Activated CD4-positive, alpha-beta memory T cell treated with anti-CD3 and anti-CD28 coated beads, Interleukin-2, amount 10 ng/mL, durations not matched to agents 7 days and 5 days (primary cell): ENCODE measurements at places on chromosomes 5 and 9. TPM values are rescaled to one million over a fixed set of nuclear protein-coding genes. Genes with fewer than 3 reads are reported as not detected.
A peak's percentile ranks its signal among the peaks of the same experiment; 100 is the strongest.

DNA sequence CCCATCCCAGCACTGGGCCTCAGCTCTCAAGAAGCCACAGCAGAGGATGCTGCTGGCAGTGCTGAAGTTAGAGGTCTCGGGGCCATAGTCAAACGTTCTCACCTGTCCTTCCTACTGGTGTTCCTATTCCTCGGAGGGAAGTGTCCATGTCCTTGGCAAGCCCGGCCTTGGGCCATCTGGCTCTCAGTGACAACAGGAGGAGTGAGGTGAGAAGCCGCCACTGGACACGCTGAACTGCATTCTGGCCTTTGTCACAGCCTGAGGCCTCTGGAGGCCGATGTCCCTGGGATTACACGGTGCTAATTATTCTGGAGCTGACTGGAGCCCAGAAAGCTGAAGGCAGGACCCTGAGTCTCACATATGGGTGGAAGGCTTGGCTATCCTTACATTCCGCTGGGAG lies 92.5 kb downstream of the OLFM1 start:
- no peak for DNase-seq

- DNase-seq, result no peak
Observed at GRCh38 chr9:108041551-108041950, 552.0 kb upstream of the KLF4 start.

- DNase-seq, result no peak
Observed at GRCh38 chr5:89823046-89823445, 586.5 kb downstream of the CETN3 start.

- no peak for DNase-seq
Observed at GRCh38 chr9:129250786-129251185, 72.7 kb upstream of the IER5L start.

- peak; percentile 92 for DNase-seq
Observed at GRCh38 chr5:157858527-157859226, at the start of gene CLINT1. Gene CLINT1, minus strand, starts transcription at chr5:157859145. Its CDS starts 175 bp downstream, at chr5:157858970.

- DNase-seq, result no peak
Observed at GRCh38 chr9:13436591-13436990, 157.1 kb upstream of the MPDZ start.

DNA sequence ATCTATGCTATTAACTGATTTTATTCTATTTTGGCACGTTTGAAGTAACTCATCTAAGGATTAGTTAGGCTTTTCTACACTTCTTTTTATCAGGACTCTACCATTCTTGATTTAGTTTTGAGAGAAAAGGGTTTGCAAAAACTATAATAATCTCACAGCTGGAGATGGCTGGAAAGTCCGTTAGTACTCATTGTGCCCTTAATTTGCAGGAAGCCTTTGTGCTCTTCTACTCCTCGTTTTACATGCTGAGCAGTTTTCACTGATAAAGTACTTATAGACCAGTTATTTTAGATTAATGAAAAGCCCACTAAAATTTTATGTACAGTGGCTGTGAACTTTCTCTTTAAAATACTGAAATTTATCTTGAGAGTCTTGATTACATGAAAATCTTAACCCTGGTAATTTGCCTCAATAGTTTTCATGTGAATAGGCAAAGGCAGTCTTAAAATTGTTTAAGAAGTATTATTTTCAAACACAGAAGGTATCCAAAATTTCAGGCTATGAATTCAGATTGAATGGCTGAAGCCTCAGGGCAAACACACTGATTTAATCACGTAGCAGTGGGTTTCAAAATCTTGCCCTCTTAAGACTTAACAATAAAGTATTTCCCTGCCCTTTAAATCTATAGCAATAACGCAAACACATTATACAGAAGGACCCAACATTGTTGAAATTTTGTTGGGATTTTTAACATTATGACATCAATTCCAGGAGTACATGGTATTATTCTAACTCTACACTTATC lies 18.6 kb downstream of the MLLT3 start:
- no peak for DNase-seq

DNA sequence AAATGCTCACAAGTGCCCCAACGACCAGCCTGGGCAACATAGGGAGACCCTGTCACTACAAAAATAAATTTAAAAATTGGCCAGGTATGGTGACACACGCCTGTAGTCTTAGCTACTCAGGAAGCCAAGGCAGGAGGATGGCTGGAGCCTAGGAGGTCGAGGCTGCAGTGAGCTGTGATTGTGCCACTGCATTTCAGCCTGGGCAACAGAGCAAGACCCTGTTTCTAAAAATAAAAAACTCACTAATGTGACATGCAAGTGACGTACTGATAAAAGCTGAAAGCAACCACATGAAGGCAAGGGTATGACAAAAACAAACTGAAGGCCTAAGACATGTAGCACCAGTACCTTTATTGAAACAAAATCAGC lies 81.1 kb downstream of the TLE1 start:
- DNase-seq, result no peak

GRCh38 chr9:79395228-79395627 lies 176.5 kb upstream of the TLE4 start:
- DNase-seq, result no peak

DNA sequence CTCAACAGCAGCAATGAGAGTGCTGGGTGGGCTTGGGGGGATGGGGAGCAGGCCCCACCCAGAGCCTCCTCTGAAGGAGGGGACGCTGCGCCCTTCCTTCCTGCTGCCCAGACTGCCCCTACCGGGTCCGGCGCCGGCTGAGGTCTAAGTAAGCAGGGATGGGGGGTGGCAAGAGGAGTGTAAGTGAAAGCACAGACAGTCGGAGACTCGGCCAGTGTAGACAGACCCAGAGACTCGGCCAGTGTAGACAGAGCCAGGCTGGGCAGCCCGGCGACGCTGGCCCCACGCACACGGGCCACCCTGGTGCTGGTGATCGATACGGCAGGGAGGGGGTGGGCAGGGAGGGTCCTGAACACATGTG lies 7.4 kb upstream of the ENTPD8 start:
- DNase-seq, result no peak

DNA sequence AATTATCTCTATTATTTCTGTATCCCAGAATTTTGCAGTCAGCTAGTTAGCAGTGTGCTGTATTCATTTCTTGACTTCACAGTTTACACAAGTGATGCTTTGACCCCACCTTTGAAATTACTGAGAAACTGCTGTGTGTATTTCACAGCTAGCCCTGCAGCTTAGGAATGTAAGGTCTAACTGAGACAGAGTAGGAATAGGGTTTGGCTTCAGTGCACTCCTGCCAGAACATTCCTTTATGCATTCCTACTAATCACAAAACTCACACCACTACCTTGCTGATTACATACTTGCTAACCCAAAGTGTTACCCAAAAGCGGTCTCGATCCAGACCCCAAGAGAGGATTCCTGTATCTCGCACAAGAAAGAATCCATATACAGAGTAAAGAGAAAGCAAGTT lies 551.8 kb downstream of the CDH9 start:
- no peak for DNase-seq

- DNase-seq, result no peak
Observed at GRCh38 chr5:16134204-16134603, 45.4 kb downstream of the MARCHF11 start.

DNA sequence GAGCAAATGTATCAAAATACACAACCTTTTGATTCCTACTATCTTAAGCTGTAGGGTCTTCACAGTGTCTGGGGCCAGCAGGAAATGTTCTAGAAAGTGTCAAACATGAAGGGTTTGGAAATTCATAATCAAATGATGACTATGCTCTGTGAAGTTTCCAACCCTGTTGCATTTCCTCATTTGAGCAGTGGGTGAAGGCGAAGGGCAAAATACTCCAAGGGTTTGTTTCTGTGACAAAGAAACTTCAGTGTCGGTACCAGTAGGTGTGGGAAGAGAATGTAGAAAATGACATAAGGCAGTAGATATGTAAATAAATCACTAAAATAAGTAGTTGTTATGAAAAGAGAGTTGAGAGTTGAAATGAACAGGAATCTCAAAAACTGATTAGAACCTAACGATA lies 576 bp downstream of the ALDOB start:
- no peak for DNase-seq

Gene OR1J2
- total RNA-seq, result not detected

Gene ADAMTSL2
- not detected for total RNA-seq

Gene CRHBP
- total RNA-seq, result 0.43 TPM

Gene GZMA
- 1,099 TPM for total RNA-seq

Gene MAP3K1
- total RNA-seq, result 47.5 TPM

Gene PTGDS
- total RNA-seq, result 45.4 TPM

Gene CTXN3
- total RNA-seq, result not detected

Gene OMD
- not detected for total RNA-seq

Gene SLC1A3
- total RNA-seq, result not detected
